Central memory CD8-positive, alpha-beta T cell (primary cell): ENCODE measurements at places on chromosomes 16 and 17.

DNA sequence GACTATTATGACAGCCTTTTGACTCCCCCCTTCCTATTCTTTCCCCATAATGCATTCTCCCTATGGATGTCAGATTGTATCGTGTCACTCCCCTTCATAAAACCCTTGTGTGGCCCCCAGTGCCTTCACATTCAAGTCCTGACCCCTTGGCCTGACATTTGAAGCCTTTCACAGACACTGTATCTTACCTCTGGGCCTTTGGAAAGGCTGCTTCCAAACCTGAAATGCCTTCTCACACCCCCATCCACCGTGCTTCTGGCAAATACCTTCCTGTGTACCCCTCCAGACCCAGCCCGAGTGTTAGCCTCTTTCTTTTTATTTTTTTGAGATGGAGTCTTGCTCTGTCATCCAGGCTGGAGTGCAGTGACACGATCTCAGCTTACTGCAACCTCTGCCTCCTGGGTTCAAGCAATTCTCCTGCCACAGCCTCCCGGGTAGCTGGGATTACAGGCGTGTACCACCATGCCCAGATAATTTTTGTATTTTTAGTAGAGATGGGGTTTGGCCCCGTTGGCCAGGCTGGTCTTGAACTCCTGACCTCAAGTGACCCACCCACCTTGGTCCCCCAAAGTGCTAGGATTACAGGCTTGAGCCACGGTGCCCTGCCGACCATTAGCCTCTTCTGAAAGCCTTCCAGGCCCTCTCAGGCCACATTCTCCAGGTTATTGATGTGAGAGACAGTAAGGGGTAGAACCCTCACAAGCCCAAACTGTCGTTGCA lies 2.1 kb downstream of the ARMC5 start:
- H3K4me1 ChIP-seq: peaks cover 24% of the 10 kb centered on the region
- no peak overlapping the region for H3K27ac ChIP-seq
- DNase-seq: no peak
- H3K36me3 ChIP-seq: peaks cover 36% of the 10 kb centered on the region
- H3K27me3 ChIP-seq: no peaks in the 10 kb centered on the region

DNA sequence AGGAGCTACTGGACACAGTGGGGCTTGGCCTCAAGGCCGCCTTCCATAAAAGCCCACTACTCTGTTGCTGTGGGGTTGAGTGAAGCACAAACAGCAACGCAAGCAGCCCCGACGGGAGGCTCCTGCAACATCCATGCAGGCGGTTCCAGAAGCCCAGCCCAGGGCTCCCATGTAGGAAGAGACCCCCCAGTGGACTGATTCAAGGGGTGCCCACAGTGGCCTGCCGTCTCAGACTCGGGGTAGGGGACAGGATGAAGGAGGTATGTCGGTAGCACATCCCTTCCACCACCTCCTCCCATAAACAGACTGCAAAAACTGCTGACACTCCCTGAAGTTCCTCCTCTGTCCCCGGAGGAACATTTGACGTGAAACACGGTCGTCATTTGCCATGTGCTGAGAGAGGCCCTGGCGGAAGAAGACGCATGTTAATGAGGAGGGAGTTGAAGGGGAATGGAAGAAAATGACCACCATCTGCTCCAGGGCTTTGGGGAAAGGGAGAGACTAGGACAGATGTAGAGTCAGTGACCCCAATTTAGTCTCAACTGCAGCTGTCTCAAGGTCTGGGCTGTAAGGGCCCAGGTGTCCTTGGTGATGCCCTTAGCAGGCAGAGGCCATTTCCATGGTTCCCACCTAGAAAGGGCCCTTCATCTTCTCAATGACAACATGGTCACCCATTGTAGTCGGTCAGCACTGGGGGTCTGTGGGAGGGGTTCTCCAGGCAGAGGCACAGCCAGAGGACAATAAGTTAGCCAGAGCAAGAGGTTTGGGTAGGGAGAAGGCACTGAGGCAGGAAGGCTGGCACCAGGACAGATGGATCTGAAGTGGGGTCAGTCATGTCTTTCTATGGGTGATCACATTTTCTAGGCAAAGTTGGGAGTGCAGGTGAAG lies 200.6 kb downstream of the CPPED1 start:
- H3K27ac ChIP-seq: no peak overlapping the region
- DNase-seq: no peak
- H3K4me1 ChIP-seq: no peaks in the 10 kb centered on the region
- H3K4me3 ChIP-seq: no peak overlapping the region

DNA sequence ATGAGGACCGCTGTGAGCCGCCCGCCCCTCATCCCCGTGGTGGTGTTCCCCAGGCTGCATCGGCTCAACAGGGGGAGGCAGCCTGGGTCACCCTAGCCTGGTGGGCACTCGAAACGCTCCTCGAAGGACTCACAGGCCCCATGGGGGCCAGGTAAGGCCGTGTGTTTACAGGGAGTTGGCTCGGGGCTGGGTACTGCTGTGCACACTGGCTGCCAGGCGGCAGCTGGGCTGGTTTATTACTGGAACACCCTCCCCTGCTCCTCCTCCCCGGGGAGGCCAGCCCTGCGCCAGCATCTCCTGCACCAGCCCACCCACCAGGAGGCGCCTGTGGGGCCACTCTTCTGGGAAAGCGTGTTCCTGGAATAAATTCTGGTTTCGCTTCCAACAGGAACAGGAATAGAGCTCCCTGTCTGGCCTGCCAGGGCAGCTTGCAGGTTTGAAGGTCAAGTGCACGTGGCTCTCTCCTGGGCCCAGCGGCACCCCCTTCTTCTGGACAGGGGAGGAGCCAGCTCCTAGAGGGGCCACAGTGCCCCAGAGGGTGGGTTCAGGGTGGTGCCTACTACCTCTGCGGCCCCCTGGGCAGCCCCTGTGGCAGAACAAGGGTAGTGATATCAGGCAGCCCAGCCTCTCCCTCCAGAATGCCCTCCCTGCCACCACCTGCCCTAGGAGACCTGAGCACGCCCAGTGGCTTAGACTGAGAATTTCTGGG lies 11.3 kb downstream of the MCRIP1 start:
- no peaks in the 10 kb centered on the region for H3K27me3 ChIP-seq
- H3K4me3 ChIP-seq: no peak overlapping the region
- H3K4me1 ChIP-seq: peaks cover 6% of the 10 kb centered on the region
- no peak for DNase-seq

GRCh38 chr17:55480631-55481315 lies 30.5 kb downstream of the SMIM36 start:
- no peaks in the 10 kb centered on the region for H3K36me3 ChIP-seq
- no peaks in the 10 kb centered on the region for H3K27me3 ChIP-seq
- H3K4me1 ChIP-seq: no peaks in the 10 kb centered on the region
- H3K4me3 ChIP-seq: no peak overlapping the region
- no peak for DNase-seq
- no peak overlapping the region for H3K27ac ChIP-seq

- H3K36me3 ChIP-seq: peaks cover 36% of the 10 kb centered on the region
- H3K27ac ChIP-seq: no peak overlapping the region
- no peaks in the 10 kb centered on the region for H3K4me1 ChIP-seq
- no peak for DNase-seq
These were observed 26.7 kb downstream of the BBS2 start for GRCh38 chr16:56493126-56493525.

- H3K27ac ChIP-seq: peak overlapping the region; percentile 91
- peaks cover 53% of the 10 kb centered on the region for H3K4me1 ChIP-seq
- peaks cover 13% of the 10 kb centered on the region for H3K36me3 ChIP-seq
These were observed 9.3 kb downstream of the RIPOR1 start for GRCh38 chr16:67537636-67538591.

GRCh38 chr17:78432226-78433012 lies 54.0 kb downstream of the PGS1 start:
- no peak for DNase-seq
- peaks cover 19% of the 10 kb centered on the region for H3K36me3 ChIP-seq
- H3K27ac ChIP-seq: no peak overlapping the region

DNA sequence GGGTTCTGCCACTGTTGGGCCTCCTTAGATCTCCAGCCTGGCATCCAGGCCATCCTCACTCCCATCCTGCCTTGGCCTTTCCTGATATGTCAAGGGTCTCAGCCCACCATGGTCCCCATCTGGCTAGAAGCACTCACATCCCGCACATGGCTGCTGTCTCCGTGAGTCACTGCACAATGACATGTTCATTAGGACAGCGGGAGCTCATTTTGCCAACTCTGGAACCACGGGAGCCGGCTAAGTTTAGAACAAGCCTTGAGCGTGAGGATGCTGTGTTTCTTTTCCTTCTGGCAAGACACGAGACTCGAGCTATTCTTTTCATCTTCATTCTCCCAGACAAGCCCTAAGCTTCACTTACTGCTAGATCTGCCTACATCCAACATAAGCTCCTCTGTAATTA lies 65.7 kb upstream of the KSR1 start:
- no peak overlapping the region for H3K4me3 ChIP-seq
- H3K27ac ChIP-seq: peak overlapping the region; percentile 5
- H3K27me3 ChIP-seq: peaks cover 14% of the 10 kb centered on the region
- DNase-seq: no peak

DNA sequence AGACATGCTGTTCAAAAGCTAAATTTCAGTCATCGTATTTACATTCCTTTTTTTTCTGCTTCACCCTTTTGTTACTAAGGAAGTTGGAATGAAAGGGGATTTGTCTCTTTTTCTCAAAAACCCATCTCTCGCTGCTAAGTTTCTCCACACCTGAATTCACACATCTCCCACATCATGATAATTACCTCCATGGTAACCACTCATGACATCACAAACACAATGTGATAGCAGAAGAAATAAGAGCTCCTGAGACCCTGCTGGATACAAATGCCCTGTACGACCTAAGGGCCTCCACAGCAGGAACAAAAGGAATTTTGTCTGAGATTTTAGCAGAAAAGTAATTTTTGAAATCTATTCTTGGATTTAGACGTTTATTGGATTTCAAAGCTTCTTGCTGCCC lies 82.6 kb upstream of the GNAO1 start:
- DNase-seq: no peak
- H3K36me3 ChIP-seq: no peaks in the 10 kb centered on the region
- no peaks in the 10 kb centered on the region for H3K27me3 ChIP-seq
- no peak overlapping the region for H3K27ac ChIP-seq
- no peak overlapping the region for H3K4me3 ChIP-seq

- no peaks in the 10 kb centered on the region for H3K36me3 ChIP-seq
- no peaks in the 10 kb centered on the region for H3K4me1 ChIP-seq
- H3K27ac ChIP-seq: no peak overlapping the region
- DNase-seq: no peak
- H3K4me3 ChIP-seq: no peak overlapping the region
These were observed 210.8 kb downstream of the CNTNAP4 start for GRCh38 chr16:76488065-76488417.

DNA sequence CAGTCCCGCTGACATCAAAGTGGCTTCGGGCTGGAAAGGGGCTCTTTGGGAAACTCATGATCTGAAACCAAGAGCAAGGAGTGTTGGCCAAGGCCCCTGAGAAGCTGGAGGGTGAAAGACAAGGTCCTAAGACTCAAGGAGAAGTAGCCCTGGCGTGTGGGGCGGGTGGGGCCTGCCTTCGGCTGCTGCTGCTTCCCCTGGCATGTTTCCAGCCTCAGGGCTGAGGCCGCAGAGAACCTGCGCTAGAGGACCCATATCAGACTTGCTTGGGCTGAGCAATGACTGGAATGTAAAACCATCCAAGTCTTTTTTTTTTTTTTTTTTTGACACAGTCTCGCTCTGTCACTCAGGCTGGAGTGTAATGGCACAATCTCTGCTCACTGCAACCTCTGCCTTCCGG lies 67.5 kb upstream of the GCSH start:
- H3K4me3 ChIP-seq: no peak overlapping the region
- H3K27me3 ChIP-seq: peaks cover 10% of the 10 kb centered on the region
- H3K4me1 ChIP-seq: no peaks in the 10 kb centered on the region
- peaks cover 1% of the 10 kb centered on the region for H3K36me3 ChIP-seq

GRCh38 chr17:82911822-82912221 lies 72.0 kb upstream of the ZNF750 start:
- H3K27ac ChIP-seq: peak overlapping the region; percentile 76
- no peak for DNase-seq
- H3K27me3 ChIP-seq: no peaks in the 10 kb centered on the region
- no peak overlapping the region for H3K4me3 ChIP-seq
- peaks cover 15% of the 10 kb centered on the region for H3K36me3 ChIP-seq
- H3K4me1 ChIP-seq: peaks cover 10% of the 10 kb centered on the region

DNA sequence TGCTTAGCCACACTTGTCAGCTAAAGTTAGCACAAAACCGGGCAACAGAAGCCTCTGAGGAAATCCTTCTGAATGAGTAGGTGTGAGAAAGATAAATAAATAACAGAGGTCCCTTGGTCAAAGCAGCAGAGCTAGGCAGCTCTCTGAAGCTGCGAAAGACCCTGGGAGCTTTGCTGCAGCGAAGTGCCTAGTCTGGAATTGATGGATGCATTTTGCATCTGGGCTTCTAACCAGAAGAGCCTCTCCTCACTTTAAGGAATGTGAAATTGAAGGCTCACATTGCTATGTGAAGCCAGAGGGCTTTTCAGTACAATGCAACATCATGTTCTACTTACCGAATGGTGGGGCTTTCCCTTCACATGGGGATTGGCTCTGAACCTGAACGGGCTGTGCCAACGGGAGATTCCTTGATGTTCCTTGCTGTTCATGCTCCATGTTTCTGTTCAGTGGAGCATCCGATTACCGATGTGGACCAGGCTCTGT lies 274.6 kb downstream of the HS3ST3B1 start:
- H3K27me3 ChIP-seq: peaks cover 40% of the 10 kb centered on the region
- H3K4me3 ChIP-seq: no peak overlapping the region
- no peak overlapping the region for H3K27ac ChIP-seq
- DNase-seq: no peak
- no peaks in the 10 kb centered on the region for H3K4me1 ChIP-seq

- H3K27ac ChIP-seq: peak overlapping the region; percentile 20
- H3K36me3 ChIP-seq: peaks cover 4% of the 10 kb centered on the region
- DNase-seq: peak; percentile 42
- peaks cover 12% of the 10 kb centered on the region for H3K4me1 ChIP-seq
These were observed 7.9 kb upstream of the LLGL1 start for GRCh38 chr17:18217412-18218015.
